ENCODE measurements at places on chromosomes 5 and 9. TPM values are rescaled to one million over a fixed set of nuclear protein-coding genes. Genes with fewer than 3 reads are reported as not detected.

- no peak overlapping the region for H3K27ac ChIP-seq
- H3K4me3 ChIP-seq = no peak overlapping the region
- no peak for DNase-seq
- H3K4me1 ChIP-seq = peaks cover 37% of the 10 kb centered on the region
Measured at GRCh38 chr5:157366741-157367674, 93.0 kb upstream of the NIPAL4 start.

GRCh38 chr9:126595982-126596381 is 17.7 kb upstream of the LMX1B start:
- H3K27me3 ChIP-seq = peaks cover 3% of the 10 kb centered on the region
- no peak overlapping the region for H3K4me3 ChIP-seq
- no peak overlapping the region for H3K27ac ChIP-seq
- no peaks in the 10 kb centered on the region for H3K36me3 ChIP-seq

DNA sequence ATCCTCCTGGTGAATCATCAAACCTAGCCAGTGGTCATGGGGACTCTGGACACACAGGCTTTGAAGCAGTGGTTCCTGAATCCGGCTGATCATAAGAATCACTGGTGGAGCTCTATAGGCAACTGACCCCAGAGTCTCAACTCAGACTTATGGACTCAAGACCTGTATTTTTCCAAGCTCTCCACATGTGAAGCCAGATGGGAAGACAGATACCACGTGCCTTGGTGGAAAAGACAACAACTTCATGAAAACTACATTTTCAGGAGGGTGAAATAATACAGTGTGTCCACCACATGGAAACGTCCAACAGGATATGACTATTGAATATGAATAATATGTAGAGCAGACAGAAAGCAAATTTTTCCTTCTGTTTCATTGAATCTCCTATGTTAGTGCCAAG is 33.7 kb downstream of the GABRP start:
- no peak overlapping the region for H3K27ac ChIP-seq
- no peaks in the 10 kb centered on the region for H3K4me1 ChIP-seq
- no peaks in the 10 kb centered on the region for H3K36me3 ChIP-seq
- DNase-seq = no peak
- H3K27me3 ChIP-seq = peaks cover 2% of the 10 kb centered on the region
- no peak overlapping the region for H3K4me3 ChIP-seq

GRCh38 chr5:157463621-157464518 is 3.9 kb downstream of the NIPAL4 start:
- no peak for DNase-seq
- H3K27ac ChIP-seq = no peak overlapping the region
- H3K36me3 ChIP-seq = no peaks in the 10 kb centered on the region
- H3K4me1 ChIP-seq = peaks cover 13% of the 10 kb centered on the region
- peak overlapping the region; percentile 0 for H3K4me3 ChIP-seq

GRCh38 chr9:126546036-126546435 is 67.7 kb upstream of the LMX1B start:
- H3K27me3 ChIP-seq = no peaks in the 10 kb centered on the region
- H3K4me1 ChIP-seq = no peaks in the 10 kb centered on the region
- H3K27ac ChIP-seq = no peak overlapping the region
- no peak for DNase-seq
- H3K4me3 ChIP-seq = no peak overlapping the region
- H3K36me3 ChIP-seq = no peaks in the 10 kb centered on the region

DNA sequence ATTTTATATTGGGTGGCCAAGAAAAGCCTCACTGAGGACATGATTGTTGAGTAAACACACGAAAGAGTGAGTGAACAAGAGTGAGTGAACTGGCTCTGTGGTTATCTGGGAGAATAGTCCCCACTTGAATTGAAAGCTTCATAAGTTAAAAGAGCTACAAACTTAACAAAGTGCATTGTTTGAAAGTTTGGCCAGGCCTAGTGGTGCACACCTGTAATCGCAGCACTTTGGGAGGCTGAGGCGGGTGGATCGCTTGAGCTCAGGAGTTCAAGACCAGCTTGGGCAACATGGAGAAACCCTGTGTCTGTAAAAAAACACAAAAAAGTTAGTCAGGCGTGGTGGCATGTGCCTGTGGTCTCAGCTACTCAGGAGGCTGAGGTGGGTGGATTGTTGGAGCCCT is 26.9 kb downstream of the SMC2 start:
- no peak overlapping the region for H3K4me3 ChIP-seq
- H3K4me1 ChIP-seq = no peaks in the 10 kb centered on the region
- H3K36me3 ChIP-seq = peaks cover 17% of the 10 kb centered on the region
- no peaks in the 10 kb centered on the region for H3K27me3 ChIP-seq
- H3K27ac ChIP-seq = no peak overlapping the region

DNA sequence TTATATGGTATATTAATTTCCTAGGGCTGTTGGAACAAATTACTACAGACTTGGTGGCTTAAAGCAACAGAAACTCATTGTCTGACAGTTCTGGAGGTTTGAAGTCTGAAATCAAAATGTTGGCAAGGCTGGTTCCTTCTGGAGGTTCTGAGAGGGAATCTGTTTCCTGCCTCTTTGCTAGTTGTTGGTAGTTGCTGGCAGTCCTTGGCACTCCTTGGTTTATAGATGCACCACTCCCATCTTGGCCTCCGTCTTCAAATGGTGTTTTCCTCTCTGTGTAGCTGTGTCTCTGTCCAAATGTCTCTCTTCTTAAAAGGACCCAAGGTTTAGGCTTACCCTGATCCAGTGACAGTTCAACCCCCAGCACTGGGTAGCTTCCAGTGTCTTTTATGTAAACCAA is 17.5 kb downstream of the MELK start:
- no peaks in the 10 kb centered on the region for H3K4me1 ChIP-seq
- no peak overlapping the region for H3K27ac ChIP-seq
- peaks cover 7% of the 10 kb centered on the region for H3K36me3 ChIP-seq
- H3K27me3 ChIP-seq = no peaks in the 10 kb centered on the region
- DNase-seq = no peak
- H3K4me3 ChIP-seq = no peak overlapping the region

DNA sequence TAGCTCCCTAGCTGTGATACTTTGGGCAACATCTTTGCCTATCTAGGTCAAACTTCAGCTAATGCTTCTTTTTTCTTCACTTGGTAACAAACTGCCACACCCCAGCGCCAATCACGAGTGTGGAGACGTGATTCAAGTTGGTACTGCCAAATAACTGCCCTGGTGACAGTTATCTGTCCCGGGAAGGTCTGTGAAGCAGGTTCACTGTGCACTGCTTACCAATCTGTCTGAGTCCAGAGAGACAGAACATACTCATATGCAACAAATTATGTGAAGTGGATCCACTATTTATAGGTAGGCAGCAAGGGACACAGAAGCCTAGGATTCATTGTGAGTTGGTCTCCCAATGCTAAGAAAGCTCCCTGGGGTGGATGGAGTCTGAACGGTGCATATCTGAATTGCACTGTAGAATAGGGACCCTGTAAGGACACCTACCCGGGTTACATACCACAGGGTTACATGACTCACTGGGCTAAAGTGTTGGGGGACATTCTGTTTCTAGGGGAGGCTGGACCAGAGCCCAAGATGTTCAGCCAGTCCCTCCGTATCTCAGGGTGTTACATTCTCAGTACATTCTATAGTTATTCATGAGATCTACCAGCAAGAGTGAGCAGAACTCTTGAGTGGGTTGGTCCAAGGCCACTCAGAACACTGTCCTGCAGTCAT is 95.4 kb upstream of the STC2 start:
- H3K4me1 ChIP-seq = no peaks in the 10 kb centered on the region
- no peaks in the 10 kb centered on the region for H3K36me3 ChIP-seq
- no peak overlapping the region for H3K4me3 ChIP-seq

- no peaks in the 10 kb centered on the region for H3K4me1 ChIP-seq
- no peaks in the 10 kb centered on the region for H3K27me3 ChIP-seq
- no peak for DNase-seq
Measured at GRCh38 chr9:99286536-99286935, 64.5 kb downstream of the SEC61B start.

GRCh38 chr5:153974813-153975163 is 63.9 kb downstream of the FAM114A2 start:
- peaks cover 4% of the 10 kb centered on the region for H3K4me1 ChIP-seq
- H3K4me3 ChIP-seq = no peak overlapping the region
- H3K36me3 ChIP-seq = no peaks in the 10 kb centered on the region
- no peak overlapping the region for H3K27ac ChIP-seq

DNA sequence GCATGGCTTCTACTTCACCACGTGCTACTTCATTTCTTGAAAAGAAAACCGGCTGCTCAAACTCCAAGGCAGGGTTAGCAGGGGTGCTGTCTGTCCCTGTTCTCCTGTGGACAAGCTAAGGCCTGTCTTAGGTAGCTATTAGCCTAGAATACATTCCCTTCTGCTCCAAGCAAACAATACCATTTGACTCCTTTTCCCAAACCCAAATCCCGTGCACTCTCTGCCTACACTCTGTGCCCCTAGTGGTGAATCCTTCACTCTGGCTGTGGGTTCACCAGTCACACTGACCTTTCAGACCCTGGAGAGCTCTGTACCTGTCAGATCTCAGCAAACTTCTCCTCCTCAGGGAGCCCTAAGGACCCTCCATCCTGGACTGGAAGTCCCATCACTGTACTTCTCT is 211.6 kb downstream of the SLIT3 start:
- H3K4me1 ChIP-seq = peaks cover 30% of the 10 kb centered on the region
- no peak for DNase-seq
- no peak overlapping the region for H3K27ac ChIP-seq
- peaks cover 10% of the 10 kb centered on the region for H3K27me3 ChIP-seq
- no peak overlapping the region for H3K4me3 ChIP-seq

DNA sequence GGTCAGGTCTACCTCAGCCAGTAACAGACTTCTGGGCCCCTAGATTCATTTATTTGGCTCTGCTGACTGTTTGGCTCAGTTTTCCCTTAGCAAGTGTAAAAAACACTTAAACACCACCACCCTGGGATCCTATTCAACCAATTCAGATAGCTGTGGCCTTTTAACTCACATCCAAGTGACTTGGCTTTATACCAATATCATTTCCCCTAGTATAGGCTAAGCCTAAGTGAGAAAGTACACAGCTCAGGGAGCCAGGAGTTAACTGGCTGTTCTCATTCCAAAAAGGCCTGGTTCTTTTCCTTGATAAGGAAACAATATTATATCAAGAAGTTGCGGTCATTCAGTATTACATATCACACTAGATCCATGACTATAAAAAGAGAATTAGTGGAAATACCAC is 163.5 kb downstream of the ARL15 start:
- peaks cover 7% of the 10 kb centered on the region for H3K4me1 ChIP-seq
- DNase-seq = no peak
- H3K27ac ChIP-seq = no peak overlapping the region
- H3K27me3 ChIP-seq = no peaks in the 10 kb centered on the region
- H3K36me3 ChIP-seq = peaks cover 3% of the 10 kb centered on the region

DNA sequence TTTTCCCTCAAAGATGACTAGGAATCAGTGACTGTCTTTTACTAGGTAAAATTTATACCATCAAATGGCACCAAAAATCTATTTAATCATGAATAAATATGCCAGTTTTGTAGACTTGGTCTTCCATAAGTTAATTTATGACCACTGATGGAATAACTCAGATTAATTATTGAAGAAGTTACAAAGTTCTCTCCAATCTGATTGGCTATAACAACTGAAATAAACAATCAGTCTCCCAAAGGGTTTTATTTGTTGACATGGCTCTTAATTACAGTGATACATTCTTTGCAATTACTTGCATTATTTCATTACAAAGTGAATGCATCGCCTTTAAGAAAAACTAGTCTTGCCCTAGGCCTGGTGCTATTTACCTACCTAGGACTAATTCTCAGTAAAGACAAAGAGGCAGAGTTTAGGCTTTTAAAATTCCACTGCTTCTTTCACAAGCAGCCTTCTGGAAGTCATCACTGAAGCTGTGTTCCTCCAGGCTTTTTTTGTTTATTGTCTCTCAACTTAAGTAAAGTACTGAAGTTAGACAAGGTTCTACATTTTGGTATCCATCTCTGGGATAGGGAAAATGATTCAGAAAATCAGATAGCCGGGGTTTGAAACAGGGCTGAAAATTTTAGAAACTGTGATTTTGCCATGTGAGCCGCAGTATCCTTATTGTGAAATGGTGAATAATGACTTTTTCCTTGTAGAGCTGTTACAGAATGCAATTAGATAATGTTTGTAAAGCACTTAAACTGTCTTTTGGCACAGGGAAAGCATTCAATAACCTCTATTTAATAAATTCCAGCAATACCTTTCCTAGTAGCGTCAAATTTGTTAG is 2.5 kb downstream of the STOM start:
- H3K4me3 ChIP-seq = peak overlapping the region; percentile 75
- peaks cover 5% of the 10 kb centered on the region for H3K27me3 ChIP-seq
- DNase-seq = no peak

DNA sequence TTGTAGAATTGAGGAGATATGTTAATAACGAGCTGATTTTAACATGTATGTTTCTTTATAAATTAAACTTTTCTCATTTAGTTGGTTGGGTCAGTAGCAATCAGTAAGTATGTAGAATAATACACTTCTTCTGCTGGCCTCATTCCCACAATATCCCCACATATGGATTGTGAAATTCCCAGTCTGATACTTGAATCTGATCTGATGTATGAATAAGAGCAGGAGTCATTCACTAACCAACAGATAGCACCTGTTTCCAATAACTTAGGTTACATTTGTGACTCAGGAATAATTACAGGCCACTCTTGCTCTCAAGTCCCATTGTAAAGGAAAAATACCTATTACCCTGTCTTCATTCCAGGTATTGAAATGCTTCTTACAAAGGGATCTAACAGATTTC is 23.9 kb downstream of the SLC36A1 start:
- no peak for DNase-seq
- H3K27ac ChIP-seq = no peak overlapping the region
- peaks cover 10% of the 10 kb centered on the region for H3K36me3 ChIP-seq
- H3K4me1 ChIP-seq = no peaks in the 10 kb centered on the region
- no peaks in the 10 kb centered on the region for H3K27me3 ChIP-seq

- no peaks in the 10 kb centered on the region for H3K36me3 ChIP-seq
- no peak overlapping the region for H3K27ac ChIP-seq
- DNase-seq = no peak
- no peak overlapping the region for H3K4me3 ChIP-seq
- H3K4me1 ChIP-seq = no peaks in the 10 kb centered on the region
Measured at GRCh38 chr5:130061746-130062145, 157.5 kb downstream of the CHSY3 start.

- H3K27me3 ChIP-seq = no peaks in the 10 kb centered on the region
- no peak within 1 kb of the TSS for H3K27ac ChIP-seq
- no peak within 1 kb of the TSS for H3K4me3 ChIP-seq
- peaks cover 4% of the 10 kb centered on the region for H3K36me3 ChIP-seq
Measured at GRCh38 chr5:177509381-177509951, at the start of gene DOK3. Gene DOK3, minus strand, starts transcription at chr5:177509826. Its CDS starts 286 bp downstream, at chr5:177509540.

The IRGM gene
- not detected for total RNA-seq

The PRSS3 gene
- total RNA-seq = 0.86 TPM

The LTC4S gene
- total RNA-seq = 4.0 TPM

The GDF9 gene
- 1.5 TPM for total RNA-seq

The STKLD1 gene
- 3.9 TPM for total RNA-seq

The INSL6 gene
- not detected for total RNA-seq

The DPH7 gene
- 33.8 TPM for total RNA-seq

The SPINK4 gene
- total RNA-seq = not detected

The C5 gene
- total RNA-seq = 4.9 TPM

The CCDC112 gene
- 5.3 TPM for total RNA-seq

The DELE1 gene
- 67.9 TPM for total RNA-seq

The GPR151 gene
- not detected for total RNA-seq

The PGM5 gene
- total RNA-seq = 5.8 TPM

The CDH9 gene
- 0.68 TPM for total RNA-seq
